ENCODE measurements at places on chromosomes 1 and 21.
A peak's percentile ranks its signal among the peaks of the same experiment; 100 is the strongest.

GRCh38 chr1:9317591-9318417 lies 25.1 kb downstream of the SPSB1 start:
- peak; percentile 47 for DNase-seq

- peak; percentile 14 for DNase-seq
Observed at GRCh38 chr1:216926720-216927510, 203.7 kb upstream of the ESRRG start.

GRCh38 chr1:207328004-207328403 lies 6.5 kb downstream of the CD55 start:
- DNase-seq: no peak

DNA sequence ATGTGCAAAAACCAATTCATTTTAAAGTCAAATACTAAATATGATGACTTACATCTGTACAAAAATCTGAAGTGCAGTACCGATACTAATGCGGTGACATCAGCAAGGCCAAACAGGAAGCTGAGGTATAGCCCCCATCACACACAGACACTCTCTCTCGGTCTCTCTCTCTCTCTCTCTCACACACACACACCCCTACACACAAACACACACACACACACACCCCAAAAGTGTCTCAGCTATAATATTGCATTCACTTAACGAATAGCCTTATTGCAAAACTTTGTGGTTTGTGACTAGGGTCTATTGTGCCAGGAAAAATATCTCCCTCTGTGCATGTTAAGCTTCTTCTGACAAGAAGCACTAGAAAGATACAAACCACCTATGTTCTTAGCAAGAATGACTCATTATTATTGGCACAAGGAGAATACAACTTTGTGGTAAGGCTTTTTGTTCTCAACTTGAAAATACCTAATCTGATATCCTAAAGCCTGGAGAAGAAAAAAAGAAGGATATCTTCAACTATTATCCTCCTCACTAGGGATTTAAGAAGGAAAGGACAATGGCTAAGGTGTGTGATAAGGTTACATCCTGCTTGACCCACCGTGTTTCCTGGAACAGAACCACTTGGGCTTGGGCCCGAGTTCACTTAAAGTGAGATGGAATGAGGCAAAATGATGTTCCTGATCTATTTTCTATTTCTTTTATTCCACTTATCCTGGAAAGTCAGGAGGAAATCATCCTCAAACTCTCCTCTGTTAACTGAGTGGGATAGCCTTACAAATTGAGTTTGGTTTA lies 107.1 kb downstream of the NIBAN1 start:
- no peak for DNase-seq

DNA sequence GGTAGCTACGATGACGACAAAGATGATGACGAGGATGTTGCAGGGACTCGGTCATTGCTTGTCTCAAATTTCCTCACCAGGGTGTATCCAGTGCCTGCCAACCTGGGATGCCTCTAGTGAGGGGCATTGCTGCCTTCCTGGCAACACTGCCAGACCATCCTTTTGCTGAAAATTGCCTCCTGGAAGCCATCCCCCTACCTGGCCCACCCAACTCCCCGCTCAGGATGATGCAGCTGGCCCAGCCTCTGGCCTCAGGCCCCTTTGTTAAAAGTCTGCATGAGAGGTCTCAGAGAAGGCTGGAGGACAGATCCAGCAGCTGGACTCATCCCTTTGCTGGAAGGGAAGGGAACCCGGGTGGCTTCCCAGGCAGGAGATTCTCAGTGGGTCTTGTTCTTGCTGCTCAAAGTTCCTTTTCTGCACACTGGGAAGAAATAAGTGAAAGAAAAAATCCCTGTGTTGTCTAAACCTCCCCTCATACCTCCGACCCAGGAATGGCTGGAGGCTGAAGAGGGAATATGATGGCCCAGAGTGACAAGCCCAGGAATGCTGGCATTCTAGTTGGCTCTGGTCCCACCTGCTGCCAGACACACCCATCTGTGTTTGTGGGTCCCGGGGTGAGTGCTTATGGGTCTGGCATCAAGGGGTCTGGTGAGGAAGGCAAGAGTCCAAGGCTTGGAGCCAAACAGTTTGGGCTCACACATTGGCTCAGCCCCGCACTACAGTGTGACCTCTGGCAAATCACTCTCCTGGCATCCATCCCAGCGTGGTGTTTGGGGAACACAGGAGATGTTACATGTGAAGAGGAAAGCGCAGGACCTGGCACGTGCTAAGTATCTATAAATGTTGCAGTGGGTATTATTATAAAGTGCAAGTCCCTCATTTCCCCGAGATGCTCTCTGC lies 6.7 kb upstream of the FNDC5 start:
- no peak for DNase-seq

GRCh38 chr1:20871419-20871818 lies 84.3 kb upstream of the HP1BP3 start:
- no peak for DNase-seq

DNA sequence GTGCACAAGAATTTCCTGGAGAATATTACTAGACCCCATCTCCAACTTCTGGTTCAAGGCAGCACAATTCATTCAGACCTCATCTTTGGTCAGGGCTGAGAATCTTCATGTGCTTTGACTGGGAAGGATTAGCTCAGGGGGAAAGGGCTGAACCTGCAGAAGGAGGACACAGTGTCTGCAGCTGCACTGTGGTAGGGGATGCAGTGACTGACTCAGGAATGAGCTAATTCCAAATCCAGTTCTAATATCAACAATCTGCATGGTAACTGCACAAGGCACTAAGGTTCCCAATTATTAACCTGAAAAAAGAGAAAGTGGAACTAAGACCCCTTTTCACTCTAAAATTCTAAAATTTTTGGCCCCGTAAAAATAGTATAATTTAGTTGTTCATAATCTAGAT lies 31.6 kb downstream of the TTLL7 start:
- DNase-seq: no peak

DNA sequence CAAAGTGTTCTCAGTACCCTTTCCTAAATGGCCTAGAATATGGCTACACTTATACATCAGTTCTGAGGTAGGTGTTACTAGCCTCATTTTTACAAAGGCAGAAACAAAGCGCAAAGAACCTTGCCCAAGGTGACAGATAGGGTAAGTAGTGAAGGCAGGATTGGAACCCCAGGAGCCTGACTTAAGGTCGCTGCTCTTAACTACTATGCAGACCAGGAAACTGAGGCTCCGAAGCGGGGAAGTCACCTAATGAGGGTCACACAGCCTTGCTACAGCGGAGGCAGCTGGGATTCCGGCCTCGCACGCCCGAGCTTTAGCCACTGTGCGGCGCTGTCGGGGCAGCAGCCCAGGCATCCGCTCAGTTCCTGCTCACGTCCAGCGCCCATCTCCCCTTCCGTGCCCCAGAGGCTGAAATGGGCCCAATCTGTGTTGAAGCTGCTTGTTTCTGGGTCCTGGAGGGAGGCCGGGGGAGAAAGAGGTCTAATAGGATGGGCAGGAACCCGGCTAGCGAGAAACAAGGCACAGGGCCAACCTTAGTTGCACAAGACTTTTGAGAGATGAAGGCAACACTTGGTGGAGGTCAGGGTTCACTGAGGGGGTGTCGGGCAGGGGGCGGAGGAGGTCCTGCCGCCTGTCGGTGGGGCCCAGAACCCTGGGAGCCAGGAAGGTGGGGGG lies 1.4 kb upstream of the FOXD2 start:
- DNase-seq: peak; percentile 21

- DNase-seq: no peak
Observed at GRCh38 chr1:1627829-1628753, 3.9 kb upstream of the MMP23B start.

GRCh38 chr1:27598902-27599528 lies 4.9 kb downstream of the AHDC1 start:
- DNase-seq: peak; percentile 25

DNA sequence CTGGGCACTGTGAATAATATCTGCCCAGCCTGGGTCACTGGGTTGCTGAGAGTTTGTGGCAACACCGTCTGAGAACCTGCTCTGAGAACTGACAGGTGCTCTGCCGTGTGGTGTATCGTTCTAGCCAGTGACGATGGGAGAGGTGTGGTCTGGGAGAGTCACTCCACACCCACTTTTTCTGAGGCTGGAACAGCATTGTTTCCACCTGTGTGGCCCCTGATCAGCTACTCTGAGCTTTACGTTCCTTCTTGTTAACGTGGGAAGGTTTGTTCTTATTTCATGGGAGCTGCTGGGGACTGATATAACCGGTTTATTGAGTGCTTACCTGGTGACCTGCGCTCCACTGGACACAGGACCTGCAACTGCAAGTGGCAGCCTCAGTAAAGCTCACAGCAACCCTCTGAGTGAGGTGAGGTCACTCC lies 34.8 kb upstream of the TENT5C start:
- no peak for DNase-seq

DNA sequence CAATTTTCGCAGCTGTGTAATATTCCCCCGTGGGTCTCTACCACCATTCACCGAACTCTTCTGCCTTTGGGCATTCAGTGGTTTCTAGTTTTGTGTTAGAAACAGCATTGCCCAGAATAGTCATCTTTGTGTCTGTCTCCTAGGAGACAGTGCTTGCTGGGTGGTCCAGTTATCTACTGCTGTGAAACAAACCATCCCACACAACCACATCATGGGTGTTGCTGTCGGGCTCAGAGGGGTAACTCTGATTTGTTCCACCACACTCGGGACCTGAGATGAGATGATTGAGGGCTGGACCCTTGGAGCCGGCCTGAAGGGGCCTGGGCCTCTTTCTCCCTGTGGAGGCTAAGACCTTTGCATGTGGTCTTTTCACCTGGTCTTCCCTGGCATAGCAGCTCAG lies 427.2 kb upstream of the VAMP3 start:
- DNase-seq: no peak

GRCh38 chr1:38991638-38992411 lies 749 bp downstream of the AKIRIN1 start:
- DNase-seq: peak; percentile 39

DNA sequence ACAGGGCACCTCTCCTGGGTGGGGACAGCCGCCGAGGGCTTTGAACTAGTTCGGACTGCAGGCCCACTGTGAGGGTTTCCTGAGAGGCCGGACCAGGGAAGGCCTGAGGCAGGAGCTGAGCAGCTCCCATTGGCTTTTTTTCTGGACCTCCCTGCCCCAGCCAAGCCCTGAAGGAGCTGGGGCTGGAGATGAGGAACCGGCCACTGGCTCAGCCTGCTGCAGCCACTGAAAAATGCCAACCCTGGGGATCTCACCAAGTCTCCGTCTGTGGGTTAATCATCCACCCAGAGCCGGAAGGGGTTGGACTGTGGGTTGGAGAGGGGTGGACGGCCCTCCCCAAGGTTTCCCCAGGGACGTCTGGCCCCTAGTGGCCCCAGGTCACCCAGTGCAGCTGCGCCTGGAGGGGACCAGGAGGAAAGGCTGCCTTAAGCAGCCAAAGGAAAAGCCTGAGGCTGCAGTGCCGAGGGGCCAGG lies 2.5 kb downstream of the VWA1 start:
- DNase-seq: no peak

DNA sequence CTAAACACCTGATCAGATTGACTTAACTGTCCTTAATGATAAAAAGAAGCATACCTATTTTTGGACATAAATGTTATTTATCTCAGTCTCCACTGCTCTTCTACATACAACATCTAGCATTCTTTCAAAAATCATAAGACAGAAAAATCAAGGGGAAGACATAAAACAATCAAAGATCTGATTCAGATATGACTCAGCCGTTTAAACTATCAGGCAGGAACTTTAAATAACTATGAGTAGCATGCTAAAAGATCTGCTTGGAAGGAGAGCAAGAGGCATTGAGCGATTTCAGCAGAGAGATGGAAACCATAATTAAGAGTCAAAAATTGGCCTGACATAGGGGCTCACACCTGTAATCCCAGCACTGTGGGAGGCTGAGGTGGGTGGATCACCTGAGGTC lies 27.2 kb upstream of the SLC22A15 start:
- no peak for DNase-seq

DNA sequence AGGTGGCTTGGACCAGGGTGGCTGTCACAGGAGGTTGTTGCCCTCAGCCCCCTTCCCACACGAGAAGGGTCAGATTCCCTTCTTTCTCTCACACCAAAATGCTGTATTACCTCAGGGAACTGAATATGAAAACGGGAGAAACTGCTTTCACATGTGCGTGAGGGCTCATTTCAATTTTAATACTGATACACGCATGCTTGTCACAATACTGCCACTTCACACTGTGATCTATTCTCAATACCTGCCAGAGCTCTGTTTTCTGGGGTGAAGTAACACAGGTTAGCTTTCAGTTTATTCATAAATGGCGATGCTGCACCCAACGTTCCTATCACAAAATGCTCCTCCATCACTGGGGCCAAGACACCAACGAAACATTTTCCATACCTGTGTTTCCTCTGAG lies 181.8 kb downstream of the APP start:
- no peak for DNase-seq

- DNase-seq: peak; percentile 85
Observed at GRCh38 chr1:241356519-241357365, at the start of gene RGS7. Gene RGS7 (minus strand): TSS chr1:241357205.

DNA sequence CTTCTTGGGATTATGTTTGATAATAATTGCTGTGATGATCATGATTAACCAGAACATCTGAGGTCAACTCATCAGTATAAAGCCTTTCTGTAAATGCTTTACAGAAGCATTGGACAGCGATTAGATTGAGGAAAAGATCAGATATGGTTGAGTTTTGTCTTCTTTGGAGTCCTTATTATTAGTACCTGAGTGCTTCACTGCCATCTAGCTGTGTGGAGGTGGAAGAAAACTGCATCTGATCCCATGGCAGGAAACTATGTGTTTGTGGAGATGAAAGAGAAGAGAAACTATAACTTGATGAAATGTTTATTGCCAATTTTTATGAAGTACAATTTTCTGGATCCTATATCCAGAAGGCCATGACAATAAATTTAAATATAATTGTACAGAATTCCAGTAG lies 11.4 kb downstream of the FLG2 start:
- no peak for DNase-seq

- DNase-seq: no peak
Observed at GRCh38 chr1:150578272-150579109, 919 bp downstream of the MCL1 start.

- DNase-seq: no peak
Observed at GRCh38 chr1:96370757-96371156, 350.8 kb upstream of the PTBP2 start.

DNA sequence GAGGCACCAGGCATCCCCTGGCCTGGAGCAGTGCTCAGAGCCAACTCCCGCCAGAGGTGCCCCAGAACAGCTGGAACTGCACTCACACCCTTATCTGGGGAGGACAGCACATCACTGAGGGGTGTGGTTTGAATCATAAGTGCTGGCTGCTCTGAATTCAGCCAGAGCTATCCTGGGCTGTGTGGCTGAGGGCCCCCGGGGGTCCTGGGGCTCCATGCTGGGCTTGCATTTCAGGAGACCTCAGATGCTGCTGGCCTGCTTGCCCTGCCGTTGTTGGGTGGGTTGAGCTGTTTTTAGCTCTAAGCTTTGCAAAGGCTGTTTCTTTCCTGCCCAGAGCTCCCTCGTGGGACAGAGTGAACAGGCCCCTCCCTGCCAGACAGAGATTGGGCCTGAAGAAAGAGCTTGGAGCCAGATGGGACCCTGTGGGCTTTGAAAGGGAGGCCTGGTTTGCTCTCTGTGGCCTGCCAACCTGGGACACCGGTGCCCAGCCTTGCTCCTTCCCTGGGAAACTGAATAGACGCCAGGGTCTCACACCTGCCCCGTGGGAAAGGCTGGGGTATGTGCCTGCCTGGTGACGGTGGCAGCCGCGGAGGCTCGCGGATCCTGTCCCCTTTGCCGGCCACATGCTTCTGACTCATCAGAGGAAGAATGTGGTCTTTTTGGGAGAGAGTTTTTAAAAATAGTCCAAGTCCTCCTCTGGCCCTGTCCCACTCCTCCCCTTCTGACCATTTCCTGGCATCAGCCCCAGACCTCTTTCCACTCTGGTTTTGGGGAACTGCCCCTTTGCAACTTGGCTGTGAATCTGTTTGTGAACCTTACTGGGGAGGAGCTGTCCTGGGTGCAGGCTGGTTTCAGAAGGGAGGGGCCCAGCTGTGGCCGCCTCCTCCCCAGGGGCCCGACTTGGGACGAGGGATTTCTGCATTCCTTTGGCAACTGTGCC lies 30.0 kb downstream of the ARHGEF10L start:
- DNase-seq: peak; percentile 84

Data from substantia nigra (tissue), 51 donors.